ENCODE measurements at places on chromosomes 7 and 10. TPM values are rescaled to one million over a fixed set of nuclear protein-coding genes. Genes with fewer than 3 reads are reported as not detected.

GRCh38 chr7:121531175-121532070 lies 135.3 kb upstream of the FAM3C start:
- DNase-seq = no peak

- no peak for DNase-seq
Measured at GRCh38 chr10:116877391-116877790, 28.1 kb downstream of the ENO4 start.

GRCh38 chr7:102830197-102830596 lies 81.4 kb downstream of the FAM185A start:
- no peak for DNase-seq

DNA sequence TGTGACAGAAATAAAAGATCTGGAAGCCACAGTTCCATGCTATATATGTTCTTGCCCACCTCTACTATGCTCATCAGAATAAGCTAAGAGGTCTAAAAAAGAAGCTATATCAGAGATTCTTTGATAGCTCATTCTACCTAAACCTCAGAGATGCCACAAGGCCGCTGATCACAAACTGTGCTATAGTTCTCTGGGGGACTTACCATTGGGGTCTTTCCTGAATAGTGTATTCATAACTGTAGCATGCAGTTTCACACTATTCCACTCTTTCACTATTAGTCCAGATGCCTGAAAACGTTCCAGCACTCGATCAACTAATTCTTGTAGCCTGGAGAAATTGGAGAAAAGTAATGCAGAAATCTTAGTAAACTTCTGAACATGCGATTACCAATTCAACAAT lies 44.5 kb upstream of the SPOCK2 start:
- no peak for DNase-seq

The TRIP6 gene
- 75.9 TPM for polyA plus RNA-seq

The MYO1G gene
- polyA plus RNA-seq = 1.4 TPM

- DNase-seq = no peak
Measured at GRCh38 chr7:10592604-10593003, 381.1 kb upstream of the PHF14 start.

The FBXO24 gene
- 5.2 TPM for polyA plus RNA-seq

GRCh38 chr10:11798845-11799735 lies 24.1 kb upstream of the PROSER2 start:
- DNase-seq = no peak

The STAMBPL1 gene
- polyA plus RNA-seq = 13.4 TPM

The SFRP4 gene
- 0.43 TPM for polyA plus RNA-seq

DNA sequence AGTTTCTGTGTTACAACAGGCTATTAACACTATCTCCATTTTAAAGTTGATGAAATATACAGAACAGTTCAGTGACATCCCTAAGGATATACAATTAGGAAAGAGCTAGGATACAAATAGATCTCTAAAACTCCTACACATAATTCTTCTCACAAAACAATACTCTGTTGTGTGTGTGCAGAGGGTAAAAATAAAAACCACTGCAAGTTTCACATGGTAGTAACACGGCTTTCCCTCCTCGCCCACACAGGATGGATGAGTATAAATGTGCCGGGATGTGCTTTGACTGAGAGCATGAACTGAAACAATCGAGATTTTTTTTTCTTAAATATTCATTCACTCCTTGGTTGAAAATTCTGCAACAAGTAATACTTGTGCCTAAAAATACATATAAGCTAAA lies 131.5 kb upstream of the C1QL3 start:
- no peak for DNase-seq

GRCh38 chr7:55104712-55105433 lies 86.1 kb downstream of the EGFR start:
- no peak for DNase-seq

DNA sequence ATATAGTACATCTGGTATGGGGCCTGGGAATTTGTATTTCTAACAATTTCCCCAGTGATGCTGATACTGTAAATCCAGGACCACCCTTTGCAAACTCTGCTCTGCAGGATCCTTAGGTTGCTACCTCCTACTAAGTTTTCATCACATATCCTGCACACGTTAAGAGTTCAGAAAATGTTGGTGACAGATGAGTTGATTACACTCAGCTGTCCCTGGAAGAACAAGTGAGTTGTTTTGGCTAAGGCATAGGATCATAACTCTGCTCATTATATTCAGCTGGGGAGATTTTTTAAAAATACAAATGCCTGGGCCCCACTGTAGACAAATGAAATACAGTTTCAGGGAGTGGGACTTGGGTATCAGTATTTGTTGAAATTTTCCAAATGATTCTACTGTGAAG lies 274.6 kb upstream of the HABP2 start:
- no peak for DNase-seq

- DNase-seq = no peak
Measured at GRCh38 chr10:109774121-109774440, 149.2 kb downstream of the XPNPEP1 start.

GRCh38 chr10:72228318-72228751 lies 12.3 kb upstream of the ASCC1 start:
- no peak for DNase-seq

- DNase-seq = peak; percentile 65
Measured at GRCh38 chr7:19117870-19118608, 603 bp upstream of the TWIST1 start.

DNA sequence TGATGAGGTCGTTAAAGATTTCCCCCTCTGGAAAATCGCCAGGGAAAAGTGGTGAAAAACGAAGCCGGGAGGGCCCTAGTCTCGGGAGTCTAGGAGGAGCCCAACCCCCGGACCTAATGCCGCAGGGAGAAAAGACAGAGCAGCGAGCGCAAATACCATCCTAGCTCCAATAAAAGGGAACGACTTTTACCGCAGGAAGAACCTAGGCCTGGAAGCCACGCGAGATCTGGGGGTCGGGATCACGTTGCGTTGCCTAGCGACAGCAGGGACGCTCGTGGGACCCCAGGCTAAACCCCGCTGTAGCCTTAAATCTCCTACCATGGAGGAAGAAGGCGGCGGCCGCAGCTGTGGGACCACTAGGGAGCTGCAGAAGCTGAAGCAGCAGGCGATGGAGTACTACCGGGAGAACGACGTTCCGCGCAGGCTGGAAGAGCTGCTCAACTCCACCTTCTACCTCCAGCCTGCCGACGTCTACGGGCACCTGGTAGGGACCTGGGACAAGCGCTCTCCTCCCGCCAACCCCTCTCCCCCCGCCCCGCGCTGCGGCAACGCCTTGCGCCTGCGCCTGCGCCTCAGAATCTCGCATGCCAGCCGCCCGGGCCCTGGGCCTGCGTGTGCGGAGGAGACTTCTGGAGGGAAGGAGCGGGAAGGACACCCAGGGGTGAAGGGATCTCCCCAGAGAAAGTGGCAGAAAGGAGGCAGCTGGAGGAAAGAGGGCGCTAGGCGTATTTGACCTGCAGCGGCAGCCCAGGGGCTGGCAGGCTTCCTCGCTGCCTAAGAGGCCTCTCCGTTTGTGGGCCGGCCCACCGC lies at the start of gene ENO4:
ENO4 (plus strand) TSS at position 252 of the 810 bp plus-strand sequence; CDS start at position 320, 68 bp downstream.
- DNase-seq = peak; percentile 91

- no peak for DNase-seq
Measured at GRCh38 chr7:47689558-47689957, 107.6 kb upstream of the TNS3 start.

DNA sequence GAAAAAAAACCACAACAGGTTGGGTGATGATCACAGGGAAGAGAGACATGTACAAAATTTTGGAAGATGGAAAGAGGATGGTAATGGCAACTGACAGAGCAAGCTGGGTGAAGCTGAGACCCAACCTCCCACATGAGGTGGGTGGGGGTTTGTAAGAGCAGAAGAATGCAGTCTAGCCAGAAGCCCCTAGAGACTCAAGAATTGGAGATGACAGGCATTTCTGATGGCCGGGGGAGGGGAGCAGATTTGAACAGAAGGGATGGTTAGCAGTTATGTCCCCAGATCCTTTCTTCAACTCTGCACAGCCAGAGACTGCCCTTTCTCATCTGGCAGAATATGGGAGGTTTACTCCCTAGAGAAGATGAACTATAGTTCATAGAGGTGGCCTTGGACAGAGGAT lies 208.0 kb downstream of the GALNT17 start:
- DNase-seq = no peak

The ZNF735 gene
- not detected for polyA plus RNA-seq

The EIF5AL1 gene
- polyA plus RNA-seq = 3.5 TPM

DNA sequence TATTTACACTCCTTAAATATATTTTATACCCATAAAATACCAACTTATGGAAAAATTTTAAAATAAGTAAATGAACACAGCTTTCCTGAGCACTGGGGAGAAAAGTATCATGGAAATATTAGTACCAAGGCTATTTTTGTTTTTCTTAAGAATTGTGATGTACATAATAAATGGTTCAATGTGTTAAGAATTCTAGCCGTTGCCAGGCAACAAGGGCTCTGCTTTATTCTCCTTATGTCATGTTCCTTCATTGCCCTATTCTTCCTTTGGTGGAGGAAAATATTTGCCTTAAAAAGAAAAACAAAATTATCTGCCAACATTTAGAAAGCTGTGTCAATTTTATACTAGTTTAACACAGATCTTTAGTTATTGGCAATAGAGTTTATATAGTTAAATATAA lies 2.6 kb upstream of the ZPBP start:
- no peak for DNase-seq

The EPO gene
- polyA plus RNA-seq = not detected

DNA sequence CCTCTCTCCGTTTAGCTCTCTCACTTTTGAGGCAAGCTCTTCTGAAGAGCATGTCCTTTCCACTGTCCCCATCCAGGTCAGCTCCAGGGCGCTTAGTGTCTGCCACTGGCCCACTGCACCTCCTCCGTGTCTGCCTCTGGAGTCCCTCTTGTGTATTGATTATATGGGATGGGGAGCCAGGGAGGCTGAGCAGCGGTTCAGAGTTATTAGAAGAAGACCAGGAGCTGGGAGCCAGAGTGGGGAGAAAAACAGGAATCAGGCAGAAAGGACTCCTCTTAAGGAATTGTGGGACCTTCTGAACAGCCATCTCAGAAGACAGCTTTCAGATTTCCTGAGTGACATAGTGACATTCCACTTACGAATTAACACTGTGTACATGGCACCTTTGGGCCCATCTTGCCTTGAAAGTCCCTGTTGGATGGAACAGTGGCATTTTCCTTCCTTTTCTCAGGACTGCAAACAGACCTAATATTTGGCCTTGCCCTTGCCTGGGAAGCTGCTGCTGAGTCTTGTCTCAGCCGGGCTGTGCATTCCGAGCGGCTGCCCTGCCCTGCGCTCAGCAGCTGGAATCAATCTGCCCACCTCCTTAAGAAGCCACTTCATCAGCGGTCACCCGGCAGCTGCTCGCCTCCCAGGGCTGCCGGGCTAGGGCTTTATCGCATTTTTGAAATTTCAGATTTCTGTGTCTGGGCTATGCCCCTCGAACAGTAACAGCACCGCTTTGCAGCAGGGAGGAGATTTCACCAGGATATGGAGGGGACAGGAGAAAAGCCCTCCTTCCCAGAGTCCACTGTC lies 81.1 kb upstream of the PRKG1 start:
- DNase-seq = peak; percentile 86

DNA sequence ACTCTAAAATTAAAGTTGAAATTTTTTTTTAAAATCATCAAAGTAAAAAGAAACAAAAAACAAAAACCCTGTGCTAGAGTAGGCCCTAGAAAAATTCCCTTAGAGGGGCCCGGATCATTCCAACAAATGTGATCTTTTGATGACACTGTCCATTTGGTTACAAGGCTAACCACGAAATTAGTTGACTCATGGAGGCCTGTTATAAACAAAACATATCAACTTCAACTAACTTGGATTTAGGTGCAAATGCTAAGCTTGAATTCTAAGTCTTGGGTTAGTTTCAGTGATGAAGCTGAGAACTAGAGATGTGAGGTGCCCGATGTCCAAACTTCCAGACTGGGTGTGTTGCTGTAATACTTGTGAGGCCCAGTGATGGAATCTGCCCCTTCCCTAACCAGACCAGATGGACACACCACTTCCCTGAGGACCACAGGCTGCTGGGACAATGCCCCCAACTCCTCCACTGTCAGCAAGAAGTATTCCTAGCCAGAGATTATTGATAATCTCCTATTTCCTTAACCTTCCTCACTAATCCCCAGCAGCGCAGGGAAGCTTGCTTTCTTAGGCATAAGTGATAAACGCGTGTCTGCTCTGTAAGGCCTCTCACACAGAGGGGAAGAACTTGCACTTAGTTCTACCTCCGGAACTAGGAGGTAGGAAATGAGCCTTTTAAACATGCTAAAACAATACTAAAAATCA lies 108.7 kb downstream of the RAPGEF5 start:
- DNase-seq = no peak

- DNase-seq = no peak
Measured at GRCh38 chr7:99601656-99602310, 3.7 kb downstream of the TMEM225B start.

The GRID1 gene
- 1.2 TPM for polyA plus RNA-seq

DNA sequence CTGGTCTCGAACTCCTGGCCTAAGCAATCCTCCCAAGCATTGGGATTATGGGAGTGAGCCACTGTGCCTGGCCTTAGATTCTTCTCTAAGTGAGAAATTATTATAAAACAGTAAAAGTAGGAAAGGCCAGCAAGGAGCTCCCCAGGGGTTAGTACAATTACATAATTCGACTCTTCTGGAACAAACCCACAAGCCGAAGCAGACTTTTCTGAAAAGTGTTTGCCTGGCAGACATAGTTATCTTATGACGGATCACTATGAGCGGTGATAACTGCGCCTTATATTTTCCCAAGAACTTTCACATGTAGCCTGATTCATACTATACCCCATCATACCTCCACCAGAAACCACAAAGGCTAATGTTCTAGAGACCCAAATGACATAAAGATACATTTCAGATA lies 30.2 kb upstream of the SH3PXD2A start:
- no peak for DNase-seq

DNA sequence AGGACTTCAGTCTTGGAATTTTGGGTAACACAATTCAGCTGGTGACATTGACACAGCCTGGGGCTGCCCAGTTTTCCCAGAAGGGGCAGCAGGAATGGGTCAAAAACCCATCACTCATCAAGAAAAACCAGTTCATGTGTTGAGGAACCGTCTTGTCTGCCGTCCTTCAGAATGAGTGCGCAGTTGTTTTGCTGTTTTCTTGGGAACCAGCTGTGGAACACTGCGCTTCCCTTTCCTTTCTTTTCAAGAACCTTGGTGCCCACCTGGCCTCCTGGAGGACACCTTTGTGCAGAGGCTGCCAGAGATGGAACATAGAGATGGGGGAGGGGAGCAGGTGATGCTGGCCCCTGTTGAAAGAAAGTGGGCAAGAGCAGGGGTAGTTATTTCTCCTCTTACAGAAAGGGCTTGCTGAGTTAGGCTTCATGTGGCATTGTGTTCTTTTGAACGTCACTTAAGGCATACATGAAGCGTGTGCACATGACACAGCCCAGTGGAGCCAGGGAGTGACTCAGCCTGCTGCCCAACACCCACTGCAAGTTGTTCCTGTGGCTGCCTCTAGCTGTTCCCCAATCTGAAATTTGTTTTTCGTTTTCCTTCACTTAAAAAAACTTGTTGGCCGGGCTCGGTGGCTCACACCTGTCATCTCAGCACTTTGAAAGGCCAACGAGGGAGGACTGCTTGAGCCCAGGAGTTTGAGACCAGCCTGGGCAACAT lies 87.4 kb upstream of the TNS3 start:
- no peak for DNase-seq

The LRRC27 gene
- polyA plus RNA-seq = 35.1 TPM

DNA sequence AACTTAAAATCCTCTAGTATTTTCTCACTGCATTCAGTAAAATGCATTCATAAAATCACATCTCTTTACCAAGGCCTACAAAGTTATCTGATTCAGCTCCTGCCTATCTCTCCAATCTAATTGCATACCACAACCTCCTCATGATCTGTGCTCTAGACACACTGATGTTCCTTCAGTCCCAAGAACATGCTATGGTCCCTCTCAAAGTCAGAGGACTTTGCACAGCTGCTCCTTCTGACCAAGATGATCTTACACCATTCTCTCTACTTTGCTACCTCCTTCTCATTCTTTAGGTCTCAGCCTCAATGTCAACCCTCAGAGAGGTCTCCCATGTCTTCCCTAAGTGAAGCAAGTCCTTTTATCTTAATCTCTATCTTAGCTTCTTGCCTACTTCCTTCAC lies 45.5 kb downstream of the CAV1 start:
- no peak for DNase-seq

The IKZF1 gene
- 2.1 TPM for polyA plus RNA-seq
